ENCODE measurements at places on chromosomes 11 and 22.

DNA sequence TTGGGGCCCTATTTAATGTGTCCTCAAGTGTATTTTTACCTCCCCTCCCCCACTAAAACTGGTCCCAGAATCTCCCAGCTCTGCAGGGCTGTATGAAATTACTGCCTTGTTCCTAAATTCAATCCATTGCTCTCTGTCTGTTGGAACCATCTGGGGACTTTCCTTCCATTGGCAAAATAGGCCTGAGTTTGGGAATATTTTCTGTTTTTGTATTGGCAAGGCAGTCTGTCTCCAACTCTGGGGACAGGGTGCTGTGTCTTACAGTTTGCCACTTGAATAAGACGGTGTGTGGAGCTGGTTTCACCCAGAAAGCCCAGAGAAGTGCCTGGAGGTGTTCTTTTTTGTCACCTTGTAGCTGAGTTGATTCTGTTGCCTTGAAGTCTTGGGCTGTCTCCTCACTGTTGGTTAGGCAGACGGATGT is 1.3 kb downstream of the PACS1 start:
- no peak for DNase-seq

DNA sequence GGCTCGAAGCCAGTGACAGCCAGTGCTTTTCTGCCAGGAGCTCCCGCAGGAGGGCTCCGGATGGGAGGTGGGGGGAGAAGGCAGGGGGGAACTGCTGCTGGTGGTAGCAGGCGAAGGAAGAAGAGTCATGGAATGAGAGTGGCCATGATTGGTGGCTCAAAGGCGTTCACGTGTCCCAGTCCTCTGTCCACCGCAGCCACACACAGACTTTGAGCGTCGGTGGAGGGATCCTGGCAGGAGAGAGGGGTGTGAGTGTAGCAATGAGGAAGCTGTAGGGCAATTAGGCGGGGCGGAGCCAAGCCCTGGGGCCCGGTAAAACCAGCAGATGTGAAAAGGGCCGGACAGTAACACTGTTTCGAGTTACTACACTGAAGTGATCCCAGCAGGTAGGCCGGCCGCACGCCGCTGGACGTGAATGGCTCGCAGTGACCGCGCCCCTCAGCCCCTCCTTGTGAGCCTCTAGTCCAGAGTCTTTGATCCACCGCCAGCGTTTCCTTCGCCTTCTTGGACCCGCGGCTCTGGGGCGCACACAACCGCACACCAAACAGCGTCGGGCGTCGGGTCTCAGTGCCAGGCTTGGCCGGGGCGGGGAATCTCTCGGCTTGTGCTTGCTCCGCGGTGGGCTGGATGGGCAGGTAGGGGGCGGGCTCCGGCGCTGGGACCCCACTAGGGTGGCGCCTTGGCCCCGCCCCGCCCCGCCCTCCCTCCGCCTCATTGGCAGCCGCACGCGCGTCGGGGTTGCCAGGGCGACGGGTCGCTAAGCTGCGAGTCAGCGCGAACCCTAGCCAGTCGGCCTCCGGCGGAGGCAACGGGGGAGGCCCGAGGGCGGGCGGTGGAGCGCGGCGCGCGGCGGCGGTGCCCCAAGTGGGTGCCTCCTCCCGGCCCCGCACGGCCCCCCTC is at the start of gene LRRC10B:
Gene LRRC10B, plus strand, starts transcription at position 788 of the 900 bp plus-strand sequence. CDS start 250 bp downstream, outside the sequence.
- no peak for DNase-seq

GRCh38 chr11:115420505-115420904 is 83.7 kb downstream of the CADM1 start:
- DNase-seq: no peak

DNA sequence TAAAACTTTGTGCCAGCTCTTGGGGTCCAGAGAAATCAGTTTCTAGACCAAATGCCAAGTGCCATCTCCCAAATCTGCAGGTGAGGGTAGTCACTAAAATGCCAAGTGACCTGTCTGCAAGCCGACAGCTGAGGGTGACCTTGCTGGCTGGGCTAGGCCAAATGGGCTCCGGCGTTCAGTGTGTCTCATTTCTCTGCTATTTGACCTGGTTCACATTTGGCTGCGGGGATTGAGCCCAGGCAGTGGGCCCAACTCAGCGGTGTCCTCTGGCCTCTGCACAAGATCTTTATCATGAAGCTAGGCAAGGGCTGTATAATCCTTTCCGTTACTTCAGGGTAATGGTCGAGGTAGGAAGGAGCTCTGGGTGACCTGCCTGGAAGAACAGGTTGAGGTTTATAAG is 87.5 kb downstream of the SNX19 start:
- DNase-seq: no peak

- no peak for DNase-seq
These were observed 67.1 kb upstream of the GRAMD1B start for GRCh38 chr11:123362941-123363340.

Measured in DMS 273 treated with DMSO at 0.1 percent for 48 hours (cell line).